Stimulated activated CD8-positive, alpha-beta memory T cell treated with anti-CD3 and anti-CD28 coated beads, Interleukin-4, amount 100 ng/mL, for 1 hour (primary cell): ENCODE measurements at places on chromosomes 11 and 22.

DNA sequence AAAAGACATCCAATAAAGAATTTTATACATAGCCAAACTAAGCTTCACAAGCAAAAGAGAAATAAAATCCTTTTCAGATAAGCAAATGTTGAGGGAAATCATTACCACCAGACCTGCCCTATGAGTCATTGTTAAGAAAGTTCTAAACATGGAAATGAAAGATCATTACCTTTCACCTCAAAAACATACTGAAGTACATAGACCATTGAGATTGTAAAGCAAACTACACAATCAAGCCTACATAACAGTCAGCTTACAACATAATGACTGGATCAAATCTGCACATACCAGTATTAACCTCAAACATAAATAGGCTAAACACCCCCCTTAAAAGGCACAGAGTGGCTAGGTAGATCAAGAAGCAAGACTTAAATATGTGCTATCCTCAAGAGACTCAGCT is 501.0 kb upstream of the LUZP2 start:
- DNase-seq, result no peak

GRCh38 chr11:118238929-118239328 is 13.2 kb downstream of the MPZL3 start:
- DNase-seq, result no peak

DNA sequence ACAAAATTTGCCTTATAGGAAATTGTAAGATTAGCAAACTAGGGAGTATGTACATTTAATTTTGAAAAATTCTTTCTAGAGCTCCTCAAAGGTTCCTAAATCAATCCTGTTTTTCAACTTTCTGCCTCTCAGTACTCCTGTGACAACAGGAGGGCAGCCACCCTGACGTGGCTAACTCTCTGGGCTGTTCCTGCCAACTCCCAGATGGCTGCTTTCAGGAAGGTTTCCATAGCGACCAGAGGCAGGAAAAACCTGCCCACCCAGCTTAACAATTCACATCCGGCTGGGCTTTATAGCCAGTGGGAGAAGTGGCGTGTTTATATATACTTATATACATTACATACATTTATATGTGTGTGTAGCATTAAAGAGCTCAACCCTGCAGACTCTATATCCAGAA is 26.5 kb downstream of the SGSM3 start:
- DNase-seq, result no peak

DNA sequence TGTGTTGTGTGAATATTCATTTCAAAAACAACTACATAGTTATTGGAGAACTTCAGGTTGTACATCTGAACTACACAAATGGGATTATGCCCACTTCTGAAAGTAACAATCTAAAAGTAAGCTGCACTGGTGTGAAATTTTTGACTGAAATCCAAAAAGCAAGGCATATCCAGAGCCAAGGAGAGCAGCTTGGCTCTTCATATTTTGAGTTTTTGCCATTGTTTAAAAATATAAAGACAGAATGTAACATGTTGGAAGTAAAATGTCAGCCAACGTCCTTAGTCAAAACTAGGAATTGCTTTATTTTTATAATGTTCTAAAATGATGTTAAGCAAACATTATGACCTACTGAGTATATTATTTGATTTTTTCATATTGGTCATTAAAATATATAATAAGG is 45.8 kb upstream of the NOX4 start:
- no peak for DNase-seq

DNA sequence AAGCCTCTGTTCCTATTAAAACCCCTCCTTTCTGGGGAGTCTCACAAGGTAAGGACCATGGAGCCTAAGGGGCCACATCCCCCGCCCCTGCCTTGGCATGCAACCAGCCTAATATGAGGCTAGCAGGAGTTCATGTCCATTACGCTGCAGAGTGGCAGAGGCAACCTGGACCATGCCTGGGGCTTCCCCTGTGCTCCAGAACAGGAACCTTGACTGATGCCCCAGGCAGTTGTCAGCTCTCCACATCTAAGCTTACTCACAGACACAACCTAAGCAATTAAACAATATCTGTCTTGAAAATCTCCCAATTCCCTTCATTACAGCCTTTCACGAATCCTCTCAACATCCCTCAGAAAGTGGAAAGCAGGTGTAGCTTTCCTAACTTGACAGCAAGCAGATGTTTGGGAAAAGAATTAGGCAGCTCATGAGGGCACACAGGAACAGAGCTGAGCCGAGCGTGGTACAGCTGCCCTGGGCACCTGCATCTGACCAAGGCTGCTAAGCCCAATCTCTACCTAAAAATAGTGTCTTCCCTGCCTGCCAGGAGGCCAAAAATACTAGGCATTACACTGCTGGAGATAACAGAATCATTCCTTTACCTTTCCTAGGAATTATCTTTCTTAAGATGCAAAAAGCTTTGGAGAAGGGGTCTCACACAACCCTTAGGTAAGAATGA is 20.8 kb downstream of the C11orf71 start:
- no peak for DNase-seq

GRCh38 chr22:27695925-27696324 is 105.6 kb downstream of the MN1 start:
- no peak for DNase-seq

DNA sequence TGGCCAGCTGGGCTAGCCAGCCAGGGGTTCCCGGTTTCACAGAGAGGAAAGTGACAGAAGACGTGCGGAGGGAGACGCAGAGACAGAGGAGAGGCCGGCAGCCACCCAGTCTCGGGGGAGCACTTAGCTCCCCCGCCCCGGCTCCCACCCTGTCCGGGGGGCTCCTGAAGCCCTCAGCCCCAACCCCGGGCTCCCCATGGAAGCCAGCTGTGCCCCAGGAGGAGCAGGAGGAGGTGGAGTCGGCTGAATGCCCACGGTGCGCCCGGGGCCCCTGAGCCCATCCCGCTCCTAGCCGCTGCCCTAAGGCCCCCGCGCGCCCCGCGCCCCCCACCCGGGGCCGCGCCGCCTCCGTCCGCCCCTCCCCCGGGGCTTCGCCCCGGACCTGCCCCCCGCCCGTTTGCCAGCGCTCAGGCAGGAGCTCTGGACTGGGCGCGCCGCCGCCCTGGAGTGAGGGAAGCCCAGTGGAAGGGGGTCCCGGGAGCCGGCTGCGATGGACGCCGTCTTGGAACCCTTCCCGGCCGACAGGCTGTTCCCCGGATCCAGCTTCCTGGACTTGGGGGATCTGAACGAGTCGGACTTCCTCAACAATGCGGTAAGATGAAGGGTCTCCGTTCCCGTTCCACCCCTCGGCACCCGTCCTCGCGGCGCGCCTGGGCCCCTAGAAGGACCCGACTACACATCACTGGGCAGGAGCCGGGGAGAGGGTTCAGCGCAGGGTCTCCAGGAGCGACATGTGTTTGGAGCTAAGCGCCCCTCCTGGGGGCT is at the start of gene CREB3L1:
TSS of gene CREB3L1 (plus strand) at position 41 of the 765 bp plus-strand sequence. CDS start at position 491, 450 bp downstream.
- DNase-seq, result no peak

GRCh38 chr11:72813740-72814285 is 398 bp upstream of the ATG16L2 start:
- peak; percentile 74 for DNase-seq

- DNase-seq, result no peak
Observed at GRCh38 chr11:105004021-105004420, 18.9 kb downstream of the CASP5 start.

- no peak for DNase-seq
Observed at GRCh38 chr11:63595296-63595695, 18.9 kb downstream of the PLAAT3 start.

DNA sequence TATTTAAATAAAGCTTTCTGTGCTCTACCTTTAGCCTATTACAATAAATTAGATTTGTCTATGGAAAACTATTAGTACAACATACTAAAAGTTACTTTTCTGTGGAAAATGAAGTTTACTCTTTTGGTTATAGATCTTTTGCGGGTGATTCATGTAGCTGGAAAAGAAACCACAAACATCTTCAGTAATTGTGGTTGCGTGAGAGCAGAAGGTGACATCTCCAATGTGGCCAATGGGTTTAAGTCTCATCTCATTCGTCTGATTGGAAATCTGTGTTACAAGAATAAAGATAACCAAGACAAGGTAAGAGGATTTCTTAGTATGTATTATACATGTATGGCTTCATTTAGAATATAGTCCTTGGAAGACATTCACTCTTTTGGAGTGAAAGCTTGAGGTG is 68.6 kb downstream of the ATXN10 start:
- no peak for DNase-seq

- no peak for DNase-seq
Observed at GRCh38 chr22:37633089-37633624, 6.3 kb upstream of the SH3BP1 start.

GRCh38 chr22:42959576-42960509 is 55.1 kb downstream of the PACSIN2 start:
- no peak for DNase-seq

GRCh38 chr11:60944490-60945294 is 7.3 kb downstream of the SLC15A3 start:
- no peak for DNase-seq

- DNase-seq, result no peak
Observed at GRCh38 chr22:46673205-46673604, 53.0 kb downstream of the GRAMD4 start.

- no peak for DNase-seq
Observed at GRCh38 chr11:130882138-130882551, 34.1 kb downstream of the SNX19 start.

DNA sequence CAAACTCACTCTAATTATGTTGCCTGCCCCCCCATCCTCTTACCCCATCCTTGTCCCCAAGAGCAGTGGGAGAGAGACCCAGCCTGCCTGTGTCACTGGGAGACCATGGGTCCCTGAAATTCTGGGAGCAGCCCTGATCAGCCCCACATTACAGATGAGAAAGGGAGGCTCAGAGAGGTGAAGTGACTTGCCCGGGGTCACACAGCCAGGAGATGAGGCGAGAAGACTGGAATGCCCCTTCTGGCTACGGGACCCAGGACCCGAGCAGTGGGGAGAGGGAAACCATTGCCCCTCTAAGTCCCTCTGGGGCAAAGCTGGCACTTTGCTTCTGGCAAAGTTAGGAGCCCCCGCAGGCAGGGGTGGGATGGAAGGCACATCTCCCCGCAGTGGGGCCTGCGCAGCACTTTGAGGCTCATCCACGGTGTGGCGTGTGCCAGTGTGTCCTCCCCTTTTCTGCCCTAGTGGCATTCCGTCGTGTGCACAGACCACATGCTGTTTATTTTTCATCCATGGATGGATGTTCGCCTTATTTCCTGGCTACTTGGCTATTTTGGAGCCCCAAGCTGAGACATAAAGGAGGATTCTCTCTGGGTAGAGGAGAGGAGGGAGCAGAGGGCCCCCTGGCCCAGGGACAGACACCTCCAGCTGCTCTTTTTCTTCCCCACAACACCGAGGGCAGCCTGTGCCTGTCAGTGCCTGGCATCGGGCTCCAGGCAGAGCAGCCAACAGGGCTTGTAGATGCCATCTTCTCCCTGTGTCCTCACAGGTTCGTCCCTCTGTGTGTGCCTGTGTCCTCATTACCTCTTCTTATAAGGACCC is 3.7 kb upstream of the FGF3 start:
- DNase-seq, result no peak

GRCh38 chr11:65456418-65456817 is 33.8 kb downstream of the NEAT1 start:
- no peak for DNase-seq

GRCh38 chr22:26394777-26395176 is 34.3 kb upstream of the ASPHD2 start:
- DNase-seq, result no peak

GRCh38 chr11:130531061-130531460 is 82.6 kb downstream of the ADAMTS15 start:
- DNase-seq, result no peak

GRCh38 chr11:111229604-111230003 is 15.9 kb upstream of the POU2AF2 start:
- DNase-seq, result no peak

DNA sequence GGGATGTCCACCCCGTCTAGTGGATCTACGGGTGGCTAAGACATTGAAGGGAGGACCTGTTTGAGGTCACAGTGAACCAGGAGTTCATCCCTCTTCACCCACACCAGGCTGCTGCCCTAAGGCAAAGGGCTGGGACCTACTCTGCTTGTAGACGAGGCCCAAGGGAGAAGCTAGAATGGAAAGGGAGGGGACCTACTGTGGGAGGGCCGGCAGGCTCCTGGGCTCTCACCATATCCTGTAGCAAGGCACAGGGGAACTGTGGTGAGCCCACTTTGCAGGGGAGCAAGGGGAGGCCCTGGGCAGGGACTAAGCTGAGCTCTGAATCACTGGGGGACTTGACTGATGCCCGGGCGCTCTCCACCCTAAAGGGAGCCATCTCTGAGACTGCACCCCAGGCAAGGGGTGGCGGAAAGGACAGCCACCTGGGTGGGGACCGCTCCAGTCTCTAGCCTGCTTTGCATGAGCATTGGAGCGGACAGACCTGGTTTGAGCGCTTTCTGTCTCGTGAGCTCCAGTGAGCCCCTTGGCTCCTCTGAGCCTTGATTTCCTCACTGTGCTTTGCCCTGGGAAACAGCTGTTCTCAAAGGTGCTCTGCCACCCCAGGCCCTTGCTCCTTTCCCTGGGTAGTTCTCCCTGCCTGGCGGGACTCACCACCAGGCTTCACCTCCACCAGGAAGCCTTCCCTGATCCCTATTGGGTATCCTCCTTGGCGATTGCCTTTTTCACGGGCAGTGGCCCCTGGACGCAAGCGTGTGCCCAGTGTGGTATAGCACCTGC is 24.2 kb downstream of the PARVG start:
- no peak for DNase-seq

GRCh38 chr22:19845054-19845722 is 9.5 kb downstream of the GNB1L start:
- no peak for DNase-seq

DNA sequence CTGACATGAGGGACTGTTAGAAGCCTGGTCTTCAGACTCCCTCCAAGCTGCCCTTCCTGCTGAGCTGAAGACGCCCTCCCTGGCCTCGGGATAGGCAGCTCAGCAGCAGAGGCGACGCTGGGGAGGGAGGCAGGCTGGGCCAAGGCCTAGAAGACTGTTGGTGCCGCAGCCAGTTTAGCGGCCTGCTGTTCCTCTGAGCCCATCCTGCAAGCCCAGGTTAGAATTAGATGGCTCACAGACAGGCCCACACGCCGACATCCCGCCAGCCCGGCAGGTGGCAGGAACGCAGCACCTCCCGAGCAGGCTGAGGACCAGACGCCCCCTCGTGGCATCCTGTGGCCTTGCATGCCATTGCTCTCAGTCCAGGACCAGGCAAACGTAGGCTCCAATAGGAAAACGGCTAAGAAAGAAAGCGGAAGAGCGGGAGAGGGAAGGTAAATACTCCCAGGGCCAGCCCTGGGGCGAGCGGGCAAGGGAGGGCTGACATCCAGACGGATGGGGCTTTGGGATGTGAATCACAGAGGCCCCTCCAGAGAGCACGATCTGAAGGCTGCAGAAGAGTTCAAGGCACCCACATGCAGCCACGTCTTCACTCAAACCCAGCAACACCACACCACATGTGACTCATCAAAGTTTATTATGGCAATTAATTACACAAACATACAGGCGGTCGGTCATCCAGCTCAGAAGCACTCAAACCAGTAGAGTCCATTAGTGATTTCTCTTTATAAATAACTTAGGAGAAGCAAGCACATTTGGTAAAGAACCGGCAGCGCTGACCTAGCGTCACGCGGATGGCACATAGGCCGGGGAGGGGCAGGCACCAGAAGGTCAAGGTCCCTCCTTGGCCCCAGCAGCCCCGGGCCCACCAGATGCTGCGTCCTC is 27.6 kb downstream of the CD5 start:
- DNase-seq, result peak; percentile 84
